ENCODE measurements at places on chromosomes 16 and 17. TPM values are rescaled to one million over a fixed set of nuclear protein-coding genes. Genes with fewer than 3 reads are reported as not detected.
A peak's percentile ranks its signal among the peaks of the same experiment; 100 is the strongest.

The CTRB1 gene
- total RNA-seq: not detected

The KRTAP16-1 gene
- not detected for total RNA-seq

The TIMP2 gene
- 27.2 TPM for total RNA-seq

The TNFRSF17 gene
- total RNA-seq: not detected

The HOXB4 gene
- total RNA-seq: 0.55 TPM

The STH gene
- total RNA-seq: not detected

- DNase-seq: no peak
These were observed 54.8 kb downstream of the CDK5R1 start for GRCh38 chr17:32541640-32542039.

DNA sequence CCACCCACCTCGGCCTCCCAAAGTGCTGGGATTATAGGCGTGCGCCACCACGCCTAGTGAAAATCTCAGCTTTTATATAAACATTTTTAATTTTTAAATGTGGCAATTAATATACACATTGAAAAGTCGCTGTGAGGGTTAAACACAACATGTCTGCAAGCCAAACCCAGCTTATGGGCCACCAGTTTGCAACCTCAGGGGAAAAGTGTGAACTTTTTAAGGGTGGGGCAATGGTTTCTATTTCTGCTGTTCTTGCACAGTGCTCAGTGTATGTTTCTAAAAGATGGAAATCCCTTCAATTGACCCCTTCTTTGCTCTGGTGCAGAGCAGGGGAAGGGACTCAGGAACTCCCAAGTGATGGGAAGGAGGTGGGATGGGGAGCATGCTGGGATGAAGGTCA lies 18.3 kb upstream of the SUPT4H1 start:
- DNase-seq: no peak

DNA sequence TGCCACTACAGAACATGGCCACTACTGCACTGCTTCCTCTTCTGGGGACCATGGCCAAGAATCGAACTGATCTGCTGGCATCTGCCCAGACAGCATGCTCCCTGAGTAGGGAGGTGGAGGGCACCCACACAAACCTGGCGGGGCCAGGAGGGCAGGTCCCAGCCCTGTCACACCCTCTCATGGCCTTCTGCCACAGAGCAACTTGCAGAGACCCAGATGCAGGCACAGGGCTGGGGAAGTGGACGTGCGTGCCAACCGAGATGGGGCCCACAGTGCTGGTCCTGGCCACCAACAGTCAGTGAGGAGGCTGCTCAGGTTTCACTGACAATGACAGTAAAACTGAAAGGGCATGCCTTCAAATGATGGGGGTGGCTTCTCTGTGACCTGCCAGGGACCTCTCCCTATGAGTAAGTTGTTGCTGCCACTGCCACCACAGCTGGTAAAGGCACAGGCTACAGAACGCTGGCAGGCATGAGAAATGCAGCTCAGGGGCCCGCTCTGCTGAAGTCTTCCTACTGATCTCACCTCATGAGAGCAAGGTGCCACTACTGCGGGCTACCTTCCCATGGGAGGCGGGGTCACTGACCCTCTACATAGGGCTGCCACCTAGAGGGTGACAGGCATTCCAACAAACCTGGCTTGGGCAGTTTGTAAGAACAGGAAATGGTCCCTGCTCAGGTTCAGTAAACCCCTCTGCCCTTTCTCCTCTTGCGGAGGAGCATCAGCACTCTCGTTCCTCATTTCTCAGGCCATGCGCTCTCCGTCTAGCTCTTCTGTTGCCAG lies 15.5 kb downstream of the HIC1 start:
- DNase-seq: no peak

- DNase-seq: no peak
These were observed 1931.9 kb downstream of the TP53TG3F start for GRCh38 chr16:35391328-35391727.

DNA sequence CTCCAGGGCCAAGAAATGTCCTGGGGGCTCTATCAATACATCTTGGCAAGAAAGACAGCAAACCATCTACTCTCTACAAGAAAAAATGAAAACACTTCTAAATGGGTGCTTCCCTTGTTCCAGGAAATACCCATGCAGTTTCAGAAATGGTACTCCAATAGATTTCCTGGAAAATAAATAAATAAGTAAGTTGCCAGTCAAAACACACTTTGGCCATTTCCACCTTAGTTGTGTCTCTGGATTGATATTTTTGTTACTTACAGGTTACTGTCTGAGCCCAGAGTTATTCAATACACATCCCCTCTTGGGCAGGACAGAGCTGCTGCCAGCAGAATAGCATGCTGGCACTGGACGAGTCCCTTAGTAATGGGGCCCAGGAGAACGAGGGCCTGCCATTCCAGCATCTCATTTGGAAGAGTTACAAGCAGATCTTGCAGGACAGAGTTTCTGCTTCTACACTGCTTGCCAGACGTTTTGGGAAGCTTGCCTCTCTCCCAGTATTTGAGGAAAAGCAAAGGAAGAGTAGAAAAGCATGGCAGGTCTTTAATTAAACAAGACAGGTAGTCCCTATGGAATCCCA lies 100.5 kb downstream of the SMG6 start:
- no peak for DNase-seq

GRCh38 chr16:3656491-3657468 lies 2.3 kb downstream of the DNASE1 start:
- DNase-seq: no peak

GRCh38 chr16:52805559-52806168 lies 247.0 kb downstream of the CHD9NB start:
- no peak for DNase-seq

DNA sequence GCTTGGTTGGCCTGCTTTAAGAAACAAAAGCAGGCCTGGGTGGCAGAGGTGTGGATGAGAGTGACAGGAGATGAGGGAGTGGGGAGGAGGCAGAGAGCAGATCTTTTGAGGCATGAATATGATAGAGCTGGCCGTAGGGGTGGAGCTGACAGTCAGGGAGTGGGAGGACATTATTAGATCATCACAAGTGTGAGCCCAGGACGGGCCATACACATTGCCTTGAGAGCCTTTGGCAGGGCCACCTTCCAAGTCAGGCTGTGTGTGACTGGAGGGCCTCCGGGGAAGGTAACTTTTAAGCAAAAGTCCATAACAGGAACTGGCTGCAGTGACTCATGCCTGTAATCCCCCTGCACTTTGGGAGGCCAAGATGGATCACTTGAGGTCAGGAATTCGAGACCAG lies 26.3 kb downstream of the GINS3 start:
- peak; percentile 67 for DNase-seq

DNA sequence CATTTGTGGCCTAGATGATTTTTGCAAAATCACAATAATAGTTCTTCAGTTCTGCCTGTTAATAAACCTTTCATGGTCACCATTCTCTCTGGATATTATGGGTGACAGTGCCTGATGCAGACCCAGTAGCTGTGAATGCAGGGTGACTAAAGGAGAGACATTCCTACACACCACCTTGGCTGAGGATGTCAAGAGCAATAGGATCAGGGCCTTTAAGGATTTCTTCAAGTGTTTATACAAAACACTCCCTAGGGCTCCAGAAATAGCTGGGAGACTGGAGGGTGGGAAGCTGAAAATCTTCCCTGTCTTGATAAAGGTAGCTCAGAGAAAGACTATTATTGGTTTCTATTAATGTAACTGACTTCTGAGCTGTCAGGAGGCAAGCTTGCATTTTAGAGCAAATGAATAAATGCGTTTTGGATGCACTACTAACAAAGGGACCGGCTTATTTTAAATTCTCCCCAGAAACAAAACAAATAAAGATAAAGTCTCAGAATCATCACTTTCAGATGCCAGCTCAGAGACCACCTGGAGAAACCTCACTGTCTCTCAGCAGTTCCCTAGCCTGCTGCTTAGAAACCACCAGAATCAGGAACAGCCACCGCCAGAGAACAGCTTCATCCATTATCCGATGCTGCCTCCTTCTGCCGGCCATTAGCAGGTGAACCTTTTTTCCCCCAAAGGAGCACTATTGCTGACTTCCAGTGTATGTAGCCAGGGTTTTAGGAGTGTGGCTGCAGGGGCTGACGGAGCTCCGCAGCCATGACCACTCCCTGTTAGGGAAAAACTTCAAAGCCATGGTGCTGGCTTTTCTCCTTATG lies 171.4 kb upstream of the DYNLRB2 start:
- DNase-seq: no peak

DNA sequence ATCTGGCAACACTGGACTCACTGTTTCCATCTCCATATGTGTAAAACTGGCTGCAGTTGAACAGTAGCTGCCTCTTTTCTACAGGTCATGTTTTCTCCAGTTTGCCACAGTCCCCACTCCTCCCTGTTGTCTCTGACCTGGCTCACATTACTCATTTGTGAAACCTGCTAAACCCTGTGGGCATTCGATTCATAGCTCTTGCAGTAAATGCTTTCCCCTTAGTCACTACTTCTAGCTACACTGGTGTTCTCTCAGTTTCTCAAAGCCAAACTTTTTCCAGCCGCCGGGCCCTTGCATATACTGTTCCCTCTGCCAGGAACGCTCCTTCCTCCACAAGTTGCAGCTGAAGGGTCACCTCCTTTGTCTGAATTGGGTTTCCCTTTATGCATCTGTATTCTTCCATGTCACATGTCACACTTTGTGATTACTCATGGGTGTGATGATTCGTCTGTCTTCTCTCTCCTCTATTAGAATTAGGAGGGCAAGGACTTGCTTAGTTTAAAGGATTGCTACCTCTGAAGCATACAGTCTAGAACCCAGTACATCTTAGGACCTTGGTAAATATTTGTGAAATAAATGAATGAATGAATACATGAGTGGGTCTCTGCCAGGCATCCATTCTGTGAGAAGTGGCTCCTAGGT lies 15.0 kb upstream of the MT4 start:
- no peak for DNase-seq

DNA sequence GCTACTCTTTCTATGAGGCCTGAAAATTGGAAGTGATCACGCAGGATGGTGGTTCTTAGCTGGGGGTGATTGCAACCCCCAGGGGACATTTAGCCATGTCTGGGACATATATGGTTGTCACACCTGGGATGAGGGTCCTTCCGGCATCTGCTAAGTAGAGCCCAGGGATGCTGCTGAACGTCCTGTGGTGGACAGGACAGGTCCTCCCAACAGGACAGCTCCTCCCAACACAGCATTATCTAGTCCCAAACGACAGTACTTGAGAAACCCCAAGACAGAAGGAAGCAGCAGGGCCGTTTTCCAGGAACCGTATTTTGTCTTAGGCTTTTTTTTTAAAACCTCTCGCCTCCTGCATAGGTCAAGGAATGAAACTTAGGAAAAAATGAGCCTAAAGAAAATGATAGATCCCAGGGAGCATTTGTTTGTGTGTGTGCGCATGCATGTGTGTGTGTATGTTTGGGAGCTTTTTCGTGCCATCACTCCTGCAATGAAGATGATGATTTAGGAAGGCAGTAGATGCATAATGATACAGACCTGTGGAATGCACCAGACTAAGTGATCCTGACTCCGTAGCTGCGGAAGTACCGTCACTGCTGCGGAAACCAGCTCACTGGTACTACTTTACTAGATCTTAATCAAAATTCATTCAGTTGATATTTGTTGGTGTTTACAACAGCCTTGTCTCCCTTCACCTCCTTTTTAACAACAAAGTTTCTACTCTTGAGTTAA lies 118.2 kb downstream of the SNX29 start:
- DNase-seq: no peak

DNA sequence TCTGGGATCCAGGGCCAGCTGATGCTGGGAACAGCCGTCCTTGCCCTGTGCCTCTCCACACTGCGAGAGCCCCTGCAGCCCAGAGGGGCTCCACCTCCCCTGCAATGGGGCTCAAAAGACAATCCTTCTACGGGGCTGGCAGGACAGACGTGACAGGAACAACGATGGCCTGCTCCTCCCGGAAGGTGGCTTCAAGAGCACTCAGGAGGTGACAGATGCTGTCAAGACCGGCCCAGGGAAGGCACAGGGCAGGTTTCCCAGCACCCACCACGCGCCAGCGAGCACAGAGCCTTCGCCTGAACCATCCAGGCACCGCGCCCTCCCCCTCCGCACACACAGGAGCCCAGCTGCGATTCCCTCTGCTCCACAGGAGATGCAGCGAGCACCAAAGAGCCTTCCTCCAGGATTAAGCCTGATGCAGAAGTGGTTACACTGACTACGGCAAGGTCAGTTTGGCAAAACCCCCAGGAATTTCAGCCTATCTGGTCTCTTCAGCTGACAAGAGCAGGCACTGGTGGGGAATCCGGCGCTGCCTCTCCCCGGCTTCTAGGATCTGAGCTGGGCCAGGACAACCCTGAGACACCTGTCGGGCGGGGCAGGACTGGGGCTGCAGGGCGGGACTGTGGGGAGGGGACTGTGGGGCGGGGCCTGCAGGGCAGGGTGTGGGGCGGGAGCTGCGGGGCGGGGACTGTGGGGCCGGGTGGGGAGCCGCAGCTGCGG lies 103.4 kb downstream of the ZNF778 start:
- peak; percentile 86 for DNase-seq

GRCh38 chr17:56528696-56529095 lies 64.8 kb upstream of the NOG start:
- DNase-seq: no peak

DNA sequence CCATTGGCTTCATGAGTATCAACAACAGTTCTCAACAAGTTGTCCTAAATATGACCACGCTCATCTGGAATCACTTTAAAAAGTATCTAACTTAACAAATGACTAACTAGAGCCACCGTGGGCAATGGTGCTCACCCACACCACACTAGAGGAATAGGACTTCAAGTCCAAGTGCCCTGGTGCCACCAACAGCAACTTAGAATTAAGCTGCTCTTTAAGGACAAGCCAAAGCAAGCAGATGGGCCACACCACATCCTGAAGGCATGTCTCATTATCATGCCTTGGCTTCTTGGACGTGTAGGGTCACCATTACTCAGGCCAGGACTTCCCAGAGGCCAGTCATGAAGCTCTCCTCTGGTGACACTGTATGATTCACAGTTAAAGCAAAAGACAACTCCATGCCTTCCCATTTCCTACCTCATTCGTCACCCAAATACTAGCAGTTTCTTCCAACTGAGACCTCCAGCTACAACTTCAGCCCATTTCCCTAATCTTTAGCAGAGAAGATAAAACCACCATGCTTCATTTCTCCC lies 9.4 kb upstream of the SLC6A4 start:
- DNase-seq: no peak

- DNase-seq: no peak
These were observed 75.8 kb downstream of the HS3ST3B1 start for GRCh38 chr17:14376666-14377065.
